Fibroblast of pulmonary artery (primary cell): ENCODE measurements at places on chromosomes 13 and 19.

GRCh38 chr19:5958074-5958850, 19.7 kb downstream of the RANBP3 start:
- DNase-seq = no peak

DNA sequence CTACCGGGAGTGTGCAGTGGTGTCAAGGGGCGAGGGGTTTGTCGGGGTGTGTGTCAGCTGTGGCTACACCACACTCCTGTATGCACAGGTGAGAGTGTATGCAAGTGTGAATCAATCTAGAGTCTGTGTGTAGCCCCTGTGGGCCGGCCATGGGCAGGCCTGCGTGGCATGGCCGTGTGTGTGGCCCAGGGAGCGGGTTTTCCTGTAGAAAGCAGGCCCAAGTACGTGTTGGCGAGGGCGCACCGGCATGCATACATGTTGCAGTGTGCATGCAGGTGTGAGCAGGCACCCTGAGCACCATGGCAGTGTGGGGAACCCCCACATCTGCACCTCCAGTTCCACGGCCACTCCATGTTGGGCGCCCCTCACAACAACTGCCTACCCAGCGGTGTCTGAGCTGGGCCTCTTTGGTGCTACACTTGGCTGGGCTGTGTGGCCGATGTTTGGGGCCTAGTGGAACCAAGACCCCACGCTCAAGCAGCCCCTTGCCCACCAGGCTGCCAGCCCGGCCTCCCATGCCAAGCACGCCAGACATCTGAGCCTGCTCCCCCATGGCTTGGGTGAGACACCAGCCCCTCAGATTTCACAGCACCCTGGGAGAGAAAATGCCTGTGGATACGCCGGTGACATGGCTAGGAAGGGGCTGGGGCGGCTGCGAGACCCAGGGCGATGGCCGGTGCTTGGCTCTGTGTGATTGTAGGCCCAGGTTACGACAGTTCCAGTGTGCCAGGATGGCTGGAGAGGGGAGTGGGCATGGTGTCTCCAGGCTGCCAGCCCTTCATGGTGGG, 2.1 kb downstream of the NFIX start:
- no peak for DNase-seq

DNA sequence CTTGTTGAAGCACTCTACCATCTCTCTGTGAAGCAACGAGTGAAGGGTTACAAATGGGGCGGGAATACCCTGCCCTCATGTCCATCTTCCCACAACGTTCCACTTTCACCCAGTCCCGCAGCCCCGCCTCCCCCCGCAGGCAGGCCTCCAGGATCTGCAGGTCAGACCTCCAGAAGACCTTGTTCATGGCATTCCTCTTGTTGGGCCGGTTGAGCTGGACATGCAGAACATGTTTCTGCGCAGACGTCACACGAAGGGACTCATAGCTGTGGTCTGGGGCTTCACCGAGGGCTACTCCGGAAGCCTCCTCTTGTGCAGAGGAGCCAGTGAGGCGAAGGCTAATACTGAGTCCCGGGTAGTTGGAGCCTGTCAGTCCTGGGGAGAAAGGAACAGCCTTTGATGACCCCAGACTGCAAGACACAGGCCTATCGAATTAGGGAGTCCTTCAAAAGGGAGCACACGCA, 420 bp downstream of the ECH1 start:
- peak; percentile 86 for DNase-seq

- DNase-seq = no peak
Observed at GRCh38 chr13:96089749-96090239, at the start of gene HS6ST3. HS6ST3 (plus strand) TSS chr13:96090107.

DNA sequence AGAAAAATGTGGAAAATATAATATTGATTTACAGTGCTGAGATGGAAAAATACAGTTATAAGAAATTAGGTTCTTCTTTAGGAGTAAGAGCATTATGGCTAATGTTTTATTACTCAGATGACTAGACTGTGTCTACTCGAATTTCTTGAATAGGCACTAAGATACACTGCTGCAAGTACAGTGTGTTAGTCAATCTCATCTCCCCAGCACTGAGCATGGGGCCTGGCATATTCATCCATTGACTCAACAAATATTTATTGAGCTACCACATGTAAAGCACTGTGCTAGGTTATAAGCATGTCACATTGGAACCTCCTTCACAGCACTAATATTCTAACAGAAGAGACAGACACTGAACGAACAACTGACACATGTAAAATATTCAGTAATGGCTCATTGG, 242.5 kb upstream of the GPC6 start:
- no peak for DNase-seq

- peak; percentile 93 for DNase-seq
Observed at GRCh38 chr19:5138606-5139582, 170.0 kb downstream of the KDM4B start.

GRCh38 chr13:65868099-65868498, 1362.0 kb downstream of the PCDH9 start:
- DNase-seq = no peak

DNA sequence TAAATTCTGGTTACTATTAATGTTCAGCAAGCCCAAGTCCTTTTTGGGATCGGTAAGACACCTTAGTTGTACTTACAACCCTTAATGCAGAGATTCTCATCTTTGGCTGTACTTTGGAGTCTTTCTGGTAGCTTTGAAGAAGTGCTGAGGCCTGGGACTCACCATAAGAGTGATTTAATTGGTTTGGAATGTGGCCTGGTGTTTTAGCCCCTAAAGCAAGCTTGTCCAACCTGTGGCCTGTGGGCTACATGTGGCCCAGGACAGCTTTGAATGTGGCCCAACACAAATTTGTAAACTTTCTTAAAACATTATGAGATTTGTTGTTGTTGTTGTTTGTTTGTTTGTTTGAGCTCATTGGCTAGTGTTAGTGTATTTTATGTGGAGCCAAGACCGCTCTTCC, 215.3 kb downstream of the ZIC5 start:
- no peak for DNase-seq

- no peak for DNase-seq
Observed at GRCh38 chr13:113659337-113659736, 1.3 kb upstream of the ATP4B start.

- no peak for DNase-seq
Observed at GRCh38 chr19:47107202-47107952, 6.2 kb downstream of the ZC3H4 start.

GRCh38 chr19:2050349-2050990, 574 bp downstream of the MKNK2 start:
- no peak for DNase-seq

- peak; percentile 79 for DNase-seq
Observed at GRCh38 chr19:55585658-55586339, 5.2 kb upstream of the ZNF579 start.

DNA sequence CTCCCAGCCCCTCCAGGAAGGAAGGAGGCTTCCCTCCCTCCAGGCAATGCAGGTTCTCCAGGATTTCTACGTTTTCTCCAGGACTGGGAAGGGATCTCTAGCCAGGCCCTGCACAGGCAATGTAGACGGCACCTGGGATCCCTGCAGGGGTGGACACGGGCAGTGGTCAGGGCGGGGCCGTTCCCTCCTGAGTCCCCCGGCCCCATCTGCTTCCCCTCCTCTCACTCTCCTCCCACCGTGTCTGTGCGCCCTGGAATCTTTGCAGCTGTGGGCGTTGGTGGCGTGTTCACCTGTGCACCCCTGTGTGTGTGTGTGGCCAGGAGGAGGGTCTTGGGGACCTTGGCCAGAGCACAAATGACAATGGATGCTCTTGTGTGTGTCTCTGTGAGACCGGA, 10.0 kb downstream of the NRTN start:
- no peak for DNase-seq

DNA sequence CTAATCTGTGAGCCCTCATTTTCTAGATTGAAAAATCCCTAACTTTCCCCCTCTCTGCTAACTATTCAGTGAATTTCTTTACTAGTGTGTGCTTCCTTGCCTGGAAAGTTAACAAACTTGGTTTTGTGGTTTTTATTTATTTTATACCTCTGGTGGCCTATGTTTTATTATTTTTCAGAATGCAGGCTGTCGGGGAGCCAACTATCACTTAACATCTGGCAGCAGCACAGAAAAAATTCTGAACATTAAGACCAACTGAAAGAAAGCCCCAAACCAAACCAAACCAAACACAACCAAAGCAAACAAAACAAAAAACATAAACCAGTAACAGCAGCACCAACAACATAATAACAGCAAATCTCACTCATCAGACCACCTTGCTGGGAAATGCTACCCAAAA, 109.0 kb upstream of the KL start:
- no peak for DNase-seq

DNA sequence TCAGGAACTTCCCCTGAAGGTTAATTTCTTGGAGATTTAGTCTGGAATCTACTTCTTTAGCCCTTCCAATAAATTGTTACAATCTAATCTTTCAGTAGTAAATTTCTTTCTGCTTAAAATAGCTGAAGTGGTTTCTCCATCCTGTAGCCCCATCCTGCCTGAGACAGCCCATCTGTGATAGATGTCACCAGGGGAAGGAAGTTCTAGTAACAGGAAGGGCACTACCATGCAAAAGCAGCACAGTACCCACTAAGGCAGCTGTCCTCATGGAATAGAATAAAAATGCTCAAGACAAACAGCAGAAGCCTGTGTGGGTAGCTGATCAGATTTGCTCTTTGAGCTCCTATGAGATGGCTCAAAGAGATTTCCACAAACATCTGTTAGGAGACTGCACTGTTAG, 1036.5 kb downstream of the SLITRK5 start:
- DNase-seq = no peak

DNA sequence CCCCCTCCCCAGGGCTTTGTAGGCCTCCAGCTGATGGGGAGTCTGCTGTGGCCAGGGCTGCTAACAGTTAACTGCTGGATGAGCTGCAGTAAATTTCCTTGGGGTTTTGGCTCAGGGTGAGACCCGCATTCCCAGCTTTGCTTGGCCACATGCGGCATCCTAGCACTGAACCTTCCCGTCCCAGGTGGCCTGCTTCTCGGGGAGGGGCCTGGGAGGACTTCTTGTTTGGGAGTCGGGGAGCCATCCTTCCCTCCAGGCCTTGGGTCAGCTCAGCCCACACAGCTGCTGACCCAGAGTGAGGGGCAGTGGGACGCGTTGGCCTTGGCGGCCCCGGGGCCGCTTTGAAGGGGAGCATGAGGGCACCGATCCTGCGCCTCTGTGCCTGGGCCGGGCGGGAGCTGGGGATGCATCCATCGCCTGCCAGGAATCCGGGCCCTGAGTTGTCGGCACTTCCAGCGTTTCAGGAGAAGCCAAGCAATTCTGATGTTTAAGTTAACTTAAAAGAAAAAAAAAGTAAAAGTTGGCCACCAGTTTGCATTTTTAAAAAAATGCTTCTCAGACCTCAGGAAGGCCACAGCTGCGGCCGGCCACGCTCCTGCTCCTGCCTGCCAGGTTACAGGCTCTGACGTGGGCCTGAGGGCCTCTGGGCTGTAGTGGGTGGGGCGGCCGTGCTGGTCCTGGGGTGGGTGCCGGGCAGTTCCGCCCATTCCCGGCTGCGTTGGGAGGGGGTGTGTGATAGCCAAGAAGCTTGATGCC, 27.7 kb downstream of the CRTC1 start:
- peak; percentile 38 for DNase-seq

DNA sequence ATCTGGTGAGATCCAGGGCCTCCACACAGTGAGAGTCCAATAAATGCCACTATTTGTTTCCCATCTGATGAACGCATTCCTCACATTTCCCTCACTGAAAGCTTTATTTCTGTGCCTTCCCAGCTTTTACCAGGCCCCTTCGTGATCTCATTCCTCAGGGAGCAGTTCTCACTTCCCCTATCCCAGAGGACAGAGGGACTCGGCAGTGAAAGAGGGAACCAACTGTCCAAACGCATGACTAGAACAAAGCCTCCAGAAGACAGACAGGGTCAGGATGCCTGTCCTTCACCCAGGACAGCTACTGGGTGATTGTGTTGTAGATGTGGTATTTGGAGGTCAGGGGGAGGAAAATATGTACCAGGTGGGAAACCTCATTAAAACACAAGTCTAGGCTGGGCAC, 2.0 kb upstream of the ZBTB45 start:
- DNase-seq = no peak

DNA sequence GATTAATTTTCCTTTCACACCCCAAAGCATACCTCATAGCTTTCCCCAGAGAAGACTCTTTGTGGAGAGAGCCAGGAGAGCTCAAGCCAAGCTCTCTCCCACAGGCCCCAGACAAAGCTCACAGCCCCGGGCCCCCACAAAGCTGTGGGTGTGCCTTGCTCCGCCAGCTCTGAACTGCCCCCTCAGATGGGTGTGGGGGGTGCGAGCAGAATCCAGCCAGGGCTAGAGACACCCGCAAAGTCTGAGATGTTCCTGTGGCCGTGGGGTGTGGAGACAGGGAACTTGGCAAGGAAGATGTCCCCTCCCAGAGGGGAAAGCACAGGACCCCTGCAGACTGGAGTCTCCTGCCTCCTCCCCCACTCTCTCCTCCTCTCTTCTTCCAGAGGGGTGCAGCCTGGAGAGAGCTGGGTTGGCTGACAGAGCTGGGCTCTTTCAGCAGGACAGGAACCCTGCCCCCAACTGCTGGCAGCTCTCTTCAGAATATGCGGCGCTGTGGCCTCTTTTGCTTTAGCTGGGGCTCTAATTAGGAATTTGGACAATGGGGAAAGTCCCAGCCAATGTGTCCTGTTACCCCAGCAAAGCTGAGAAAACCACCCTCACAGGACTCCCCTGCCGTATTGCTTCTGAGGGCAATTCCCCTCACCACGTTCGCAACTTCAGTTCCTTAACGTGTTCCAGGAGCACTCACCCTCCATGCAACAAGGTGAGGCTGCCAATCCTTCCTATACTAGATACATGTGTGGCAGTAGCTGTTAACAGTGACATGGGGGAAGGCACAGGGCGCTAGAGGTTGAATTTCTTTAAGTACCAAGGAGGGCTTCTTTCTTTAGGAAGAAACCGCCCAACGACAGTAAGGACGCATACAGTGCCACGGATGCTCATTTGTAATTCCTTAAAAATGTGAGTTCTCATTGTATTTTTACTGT, 170.0 kb downstream of the COL4A1 start:
- DNase-seq = no peak

DNA sequence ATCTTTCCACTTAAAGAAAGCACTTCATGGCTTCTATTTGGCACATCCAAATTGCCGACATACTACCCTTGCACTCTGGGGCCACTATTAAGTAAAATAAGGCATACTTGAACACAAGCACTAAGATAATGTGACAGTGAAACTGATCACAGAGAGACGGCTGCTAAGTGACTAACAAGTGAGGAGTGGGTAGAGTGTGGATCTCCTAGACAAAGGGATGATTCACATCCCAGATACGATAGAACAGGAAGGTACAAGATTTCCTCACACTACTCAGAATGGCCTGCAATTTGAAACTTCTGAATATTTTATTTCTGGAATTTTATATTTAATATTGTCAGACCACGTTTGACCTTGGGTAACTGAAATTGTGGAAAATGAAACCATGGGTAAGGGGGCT, 1721.8 kb upstream of the SPRY2 start:
- DNase-seq = peak; percentile 1

DNA sequence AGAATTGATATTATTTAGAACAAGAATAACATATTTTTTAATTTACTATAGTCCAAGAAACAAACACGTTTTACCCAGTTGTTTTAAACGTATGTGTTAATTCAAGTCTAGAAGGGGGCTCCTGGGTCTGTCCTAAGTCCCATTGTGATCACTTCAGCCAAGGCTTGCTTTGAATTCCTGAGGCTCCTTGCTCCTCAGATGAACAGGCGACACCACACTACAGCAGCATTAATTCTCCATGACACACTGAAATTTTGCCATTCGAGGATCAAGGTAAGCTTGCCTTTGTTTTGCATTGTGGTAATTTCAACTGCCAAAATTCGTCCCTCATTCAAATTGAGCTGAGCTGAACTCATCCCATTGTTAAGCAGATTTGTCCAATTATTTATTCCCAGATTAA, 1442.6 kb downstream of the SLITRK5 start:
- DNase-seq = no peak

GRCh38 chr19:47032171-47032811, 12.7 kb downstream of the NPAS1 start:
- no peak for DNase-seq
